Epithelial cell of prostate (primary cell): ENCODE measurements at places on chromosomes 4 and X.

GRCh38 chr4:8853249-8853648 lies 18.4 kb downstream of the HMX1 start:
- DNase-seq, result no peak

DNA sequence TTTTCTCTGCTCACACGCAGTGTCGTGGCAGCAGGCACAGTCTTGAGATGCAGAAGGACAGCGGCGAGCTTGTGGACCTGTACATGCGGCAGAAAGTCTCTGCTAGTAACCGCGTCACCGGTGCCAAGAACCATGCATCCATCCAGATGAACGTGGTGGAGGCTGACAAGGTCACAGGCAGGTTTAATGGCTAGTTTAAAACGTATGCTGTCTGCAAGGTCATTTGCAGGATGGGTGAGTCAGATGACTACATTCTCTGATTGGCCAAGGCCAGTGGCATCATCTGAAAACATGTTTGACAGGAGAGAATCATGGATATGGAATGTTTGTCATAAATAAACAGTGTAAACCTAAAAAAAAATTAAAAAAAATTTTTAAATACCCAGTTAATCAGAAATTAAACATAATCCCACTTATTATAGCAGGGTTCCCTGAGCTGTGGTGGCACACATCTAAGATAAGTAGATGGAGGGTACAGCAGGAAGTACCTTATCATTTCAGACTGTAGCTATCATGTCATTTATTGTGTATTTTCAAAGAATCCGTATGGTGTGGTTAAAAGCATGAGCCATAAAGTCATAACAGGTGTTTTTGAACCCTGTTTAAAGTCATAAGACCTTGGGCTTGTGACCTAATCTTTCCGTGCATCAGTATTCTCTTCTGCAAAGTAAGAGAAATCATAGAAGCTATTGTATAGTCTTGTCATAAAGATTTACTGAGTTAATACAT lies 7.5 kb upstream of the BMP2K start:
- peak; percentile 27 for DNase-seq

GRCh38 chrX:7147413-7147977 lies at the start of gene STS:
TSS of gene STS (plus strand) at chrX:7147712. CDS start at chrX:7253200, 105,488 bp downstream.
- DNase-seq, result no peak

GRCh38 chr4:130077275-130077674 lies 981.3 kb downstream of the C4orf33 start:
- no peak for DNase-seq

GRCh38 chrX:1009771-1010170 lies 202.7 kb downstream of the CRLF2 start:
- DNase-seq, result no peak

DNA sequence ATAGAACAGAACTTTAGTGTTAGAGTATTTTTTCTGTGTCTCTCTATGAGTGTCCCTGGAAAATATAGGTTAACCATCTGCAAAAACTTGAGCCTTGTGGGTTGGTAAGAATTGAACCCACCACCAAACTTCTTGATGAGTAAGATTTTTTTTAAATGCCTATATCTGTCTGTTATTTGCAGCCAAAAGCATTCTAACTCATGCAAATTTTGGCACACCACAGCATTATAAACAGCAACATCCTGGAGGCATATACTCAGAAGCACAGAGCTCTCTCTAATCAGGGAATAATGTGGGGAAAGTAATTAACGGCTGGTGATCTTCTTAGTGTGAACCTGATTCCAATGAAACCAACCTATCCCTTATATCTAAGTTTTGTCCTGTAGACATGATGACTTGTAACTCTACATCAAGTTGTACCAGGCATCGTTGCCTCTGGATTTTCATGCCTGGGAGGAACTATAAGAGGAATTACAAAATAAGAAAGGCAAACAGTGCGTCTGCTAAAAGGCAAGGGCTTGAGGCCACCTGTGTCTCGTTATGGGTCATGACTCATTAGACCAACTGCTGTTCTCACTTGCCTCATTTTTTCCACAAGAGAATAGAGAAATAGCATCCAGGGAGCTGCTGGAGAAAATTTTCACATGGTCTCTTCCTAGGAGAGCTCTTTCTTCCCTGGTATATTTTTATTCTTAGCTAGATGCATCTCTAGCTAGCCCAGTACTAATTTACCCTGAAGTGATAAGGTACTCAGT lies 202.4 kb downstream of the CHIC2 start:
- no peak for DNase-seq

GRCh38 chr4:184010696-184011095 lies 105.6 kb downstream of the STOX2 start:
- DNase-seq, result no peak

GRCh38 chr4:168522829-168523489 lies 26.1 kb downstream of the PALLD start:
- no peak for DNase-seq

DNA sequence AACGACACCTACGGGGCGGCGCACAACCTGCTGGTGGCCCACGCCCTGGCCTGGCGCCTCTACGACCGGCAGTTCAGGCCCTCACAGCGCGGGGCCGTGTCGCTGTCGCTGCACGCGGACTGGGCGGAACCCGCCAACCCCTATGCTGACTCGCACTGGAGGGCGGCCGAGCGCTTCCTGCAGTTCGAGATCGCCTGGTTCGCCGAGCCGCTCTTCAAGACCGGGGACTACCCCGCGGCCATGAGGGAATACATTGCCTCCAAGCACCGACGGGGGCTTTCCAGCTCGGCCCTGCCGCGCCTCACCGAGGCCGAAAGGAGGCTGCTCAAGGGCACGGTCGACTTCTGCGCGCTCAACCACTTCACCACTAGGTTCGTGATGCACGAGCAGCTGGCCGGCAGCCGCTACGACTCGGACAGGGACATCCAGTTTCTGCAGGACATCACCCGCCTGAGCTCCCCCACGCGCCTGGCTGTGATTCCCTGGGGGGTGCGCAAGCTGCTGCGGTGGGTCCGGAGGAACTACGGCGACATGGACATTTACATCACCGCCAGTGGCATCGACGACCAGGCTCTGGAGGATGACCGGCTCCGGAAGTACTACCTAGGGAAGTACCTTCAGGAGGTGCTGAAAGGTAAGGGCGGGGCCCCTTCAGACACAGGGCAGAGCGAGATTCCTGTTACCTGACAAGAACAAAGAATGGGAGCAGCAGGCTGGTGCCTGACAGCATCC lies 11.7 kb downstream of the RPL9 start:
- DNase-seq, result no peak

DNA sequence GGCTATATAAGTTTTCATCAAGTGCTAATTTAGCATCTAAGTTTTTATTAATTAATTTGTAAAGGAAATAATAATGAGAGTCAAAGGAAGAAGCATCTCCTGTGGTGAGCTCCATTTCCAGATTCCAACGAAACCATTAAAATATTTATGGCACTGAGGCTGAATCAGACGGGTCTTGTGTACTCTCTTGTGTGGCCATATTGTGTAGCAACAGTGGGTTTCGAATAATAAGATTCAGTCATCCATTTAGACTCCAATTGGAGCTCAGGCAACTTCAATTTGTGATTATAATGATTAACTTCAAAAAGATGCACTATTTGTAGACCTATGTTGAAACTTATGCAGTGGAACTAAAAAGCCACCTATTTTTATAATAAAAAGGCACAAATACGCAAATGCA lies 82.4 kb downstream of the SNCA start:
- no peak for DNase-seq

- DNase-seq, result no peak
Observed at GRCh38 chr4:4680758-4681157, 138.9 kb upstream of the STX18 start.

DNA sequence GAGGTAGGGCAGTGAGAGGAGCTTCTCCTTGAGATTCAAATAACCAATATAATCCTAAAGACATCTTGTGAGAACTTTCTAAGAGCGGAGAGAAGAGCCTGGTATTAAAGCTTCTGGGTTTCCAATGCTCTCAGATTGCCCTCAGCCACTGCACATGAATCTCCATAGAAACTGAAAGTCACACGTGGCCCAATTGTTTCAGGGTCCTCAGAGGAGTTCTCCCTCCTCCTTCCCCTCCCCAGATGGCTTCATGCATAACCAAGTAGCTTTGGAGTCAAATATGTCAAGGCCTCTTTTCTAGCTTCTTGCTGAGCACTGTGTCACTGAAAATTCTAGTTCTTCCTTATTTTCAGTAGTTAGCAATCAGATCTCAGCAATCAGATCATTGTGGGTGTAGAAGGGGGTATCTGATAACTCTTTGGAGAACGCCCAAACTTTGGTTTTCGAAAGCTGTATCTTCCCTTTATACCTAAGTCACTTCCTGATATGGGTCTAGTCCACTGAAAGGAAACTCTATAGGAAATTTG lies 2.2 kb downstream of the BTK start:
- DNase-seq, result no peak
